OCI-LY7 (cell line): ENCODE measurements at places on chromosomes 6 and 20. TPM values are rescaled to one million over a fixed set of nuclear protein-coding genes. Genes with fewer than 3 reads are reported as not detected.

The SYS1 gene
- 8.6 and 9.6 TPM in 2 replicates for total RNA-seq

The GSTA2 gene
- total RNA-seq, result not detected in 2 replicates

- no peak for DNase-seq
Observed at GRCh38 chr6:41584668-41585205, 38.6 kb downstream of the FOXP4 start.

GRCh38 chr6:169265486-169266131 is 12.0 kb upstream of the THBS2 start:
- DNase-seq, result no peak

GRCh38 chr6:121319112-121319553 is 15.1 kb downstream of the TBC1D32 start:
- DNase-seq, result no peak

- no peak for DNase-seq
Observed at GRCh38 chr6:2522521-2522920, 228.2 kb downstream of the MYLK4 start.

DNA sequence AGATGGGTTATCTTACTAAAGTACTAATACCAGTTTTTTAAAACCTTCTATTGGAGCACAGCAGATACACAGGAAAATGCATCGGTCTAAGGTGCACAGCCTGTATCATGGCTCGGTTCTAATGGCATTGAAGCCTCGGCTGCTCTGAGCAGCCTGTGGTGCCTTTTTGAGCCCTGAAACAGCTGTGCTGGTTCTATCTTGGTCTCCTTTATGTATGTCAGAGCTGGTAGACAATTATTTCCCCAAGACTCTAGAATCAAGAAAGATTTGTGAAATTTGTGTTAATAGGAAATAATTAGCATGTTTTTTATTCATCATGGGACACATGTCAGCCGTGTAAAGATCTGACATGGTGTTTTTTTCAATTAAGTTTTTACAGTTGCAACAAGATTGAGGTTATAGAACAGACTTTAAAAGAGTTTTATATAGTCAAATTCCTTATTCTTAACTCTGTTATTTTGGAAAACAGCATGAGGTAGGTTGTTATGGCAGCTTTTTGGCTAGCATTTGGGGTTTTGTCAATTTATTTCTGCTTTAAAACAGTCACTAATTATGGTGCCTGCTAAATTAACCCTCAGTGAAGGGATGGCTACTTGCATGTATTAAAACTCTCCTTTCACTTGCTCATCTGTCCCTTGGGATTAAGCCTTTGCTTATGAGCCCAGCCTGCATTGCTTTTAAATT is 40.3 kb upstream of the C20orf144 start:
- peak; percentile 20 for DNase-seq

The ZNF311 gene
- not detected in 2 replicates for total RNA-seq

The ABHD16B gene
- total RNA-seq, result 0.29 TPM in 1 of 2 replicates, not detected in the other

GRCh38 chr20:46031014-46031569 is 2.1 kb downstream of the SLC12A5 start:
- DNase-seq, result no peak

- DNase-seq, result no peak
Observed at GRCh38 chr6:136609873-136610706, 59.9 kb upstream of the MAP7 start.

DNA sequence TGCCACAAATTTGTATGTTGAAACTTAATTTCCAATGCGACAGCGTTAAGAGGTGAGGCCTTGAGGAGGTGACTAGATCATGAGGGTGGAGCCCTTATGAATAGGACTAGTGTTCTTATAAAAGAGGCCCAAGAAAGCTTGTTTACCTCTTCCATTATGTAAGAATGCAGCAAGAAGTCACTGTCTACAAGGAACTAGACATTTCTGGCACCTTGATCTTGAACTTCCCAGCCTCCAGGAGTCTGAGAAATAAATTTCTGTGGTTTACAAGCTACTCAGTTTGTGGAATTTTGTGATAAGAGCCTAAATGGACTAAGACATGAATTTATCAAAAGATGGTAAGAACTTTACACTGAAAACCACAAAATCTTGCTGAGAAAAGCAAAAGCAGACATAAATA is 173.6 kb upstream of the SGK1 start:
- DNase-seq, result no peak

The SLA2 gene
- 4.1 and 5.0 TPM in 2 replicates for total RNA-seq

DNA sequence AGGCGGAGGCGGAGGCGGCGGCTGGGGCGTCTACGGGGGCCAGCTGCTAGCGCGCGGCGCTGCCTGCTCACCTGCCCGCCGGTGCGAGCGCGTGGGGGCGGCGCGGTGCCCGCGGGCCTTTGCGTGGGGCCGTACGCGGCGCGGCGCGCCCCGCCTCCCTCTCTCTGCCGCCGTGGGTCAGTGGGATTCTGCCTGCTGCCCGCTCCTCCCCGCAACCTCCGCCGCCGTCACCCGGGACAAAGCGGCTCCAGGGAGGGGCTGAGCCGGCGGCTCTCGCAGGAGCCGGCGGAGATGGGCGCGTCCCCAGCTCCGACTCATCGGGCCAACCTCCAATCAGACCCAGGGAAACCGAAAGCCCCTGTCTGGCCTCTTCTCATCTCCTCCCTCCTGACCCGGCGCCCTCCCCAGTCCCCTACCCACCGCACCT is at the start of gene RCAN2:
Gene RCAN2, minus strand, starts transcription at position 249 of the 427 bp plus-strand sequence.
- peak; percentile 30 for DNase-seq

- no peak for DNase-seq
Observed at GRCh38 chr6:134516582-134516981, 198.7 kb upstream of the SGK1 start.

GRCh38 chr6:13413466-13413862 is 73.9 kb downstream of the GFOD1 start:
- no peak for DNase-seq

DNA sequence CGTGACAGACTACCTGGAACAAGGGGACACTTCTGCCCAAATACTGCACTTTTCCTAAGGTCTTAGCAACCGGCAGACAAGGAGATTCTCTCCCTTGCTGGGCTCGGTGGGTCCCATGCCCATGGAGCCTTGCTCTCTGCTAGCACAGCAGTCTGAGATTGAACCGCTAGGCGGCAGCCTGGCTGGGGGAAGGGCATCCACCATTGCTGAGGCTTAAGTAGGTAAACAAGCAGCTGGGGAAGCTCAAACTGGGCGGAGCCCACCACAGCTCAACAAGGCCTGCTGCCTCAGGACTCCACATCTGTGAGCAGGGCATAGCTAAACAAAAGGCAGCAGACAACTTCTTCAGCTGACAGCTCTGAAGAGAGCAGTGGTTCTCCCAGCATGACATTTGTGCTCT is 87.8 kb upstream of the ASCC3 start:
- DNase-seq, result no peak

The IFNGR1 gene
- 22.8 and 23.6 TPM in 2 replicates for total RNA-seq

- DNase-seq, result no peak
Observed at GRCh38 chr6:161354276-161354840, 80.5 kb upstream of the AGPAT4 start.

The OPN5 gene
- total RNA-seq, result not detected in 2 replicates

- DNase-seq, result no peak
Observed at GRCh38 chr6:136323431-136324112, 33.9 kb upstream of the BCLAF1 start.

DNA sequence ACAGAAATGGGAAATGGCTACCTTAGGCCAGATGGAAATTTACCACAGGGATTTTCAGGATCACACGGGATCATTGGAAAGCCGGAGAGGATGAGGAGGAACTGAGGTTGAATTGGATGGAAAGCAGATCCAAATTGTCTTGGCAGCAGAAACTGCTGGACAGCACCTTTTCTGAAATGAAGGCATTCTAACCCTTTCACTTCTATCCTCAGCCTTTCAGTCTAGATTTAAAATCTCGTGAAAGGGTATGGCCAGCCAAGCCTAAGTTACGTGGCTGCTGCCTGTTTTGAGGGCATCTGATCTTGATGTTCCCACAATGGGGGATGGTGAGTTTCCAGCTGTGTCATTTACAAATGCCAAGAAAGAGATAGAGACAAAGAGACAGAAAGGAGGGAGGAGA is 358.2 kb downstream of the KIF16B start:
- no peak for DNase-seq

DNA sequence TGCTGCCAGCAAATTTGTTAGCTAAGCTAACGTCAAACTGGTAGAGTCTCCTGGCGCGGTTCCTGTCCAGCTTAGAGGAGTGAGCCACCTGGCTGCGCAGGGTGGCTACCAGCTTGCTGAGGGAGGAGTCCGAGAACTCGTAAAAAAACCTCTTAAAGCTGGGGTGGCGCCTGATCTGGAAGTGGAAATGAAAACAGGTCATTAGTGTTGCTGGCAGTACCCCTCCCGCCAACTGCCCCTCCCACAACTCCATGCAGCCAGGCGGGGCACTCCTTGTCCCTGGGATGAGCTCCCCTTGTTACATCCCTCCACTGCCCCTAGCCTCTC is 17.3 kb downstream of the BNIP5 start:
- DNase-seq, result no peak

DNA sequence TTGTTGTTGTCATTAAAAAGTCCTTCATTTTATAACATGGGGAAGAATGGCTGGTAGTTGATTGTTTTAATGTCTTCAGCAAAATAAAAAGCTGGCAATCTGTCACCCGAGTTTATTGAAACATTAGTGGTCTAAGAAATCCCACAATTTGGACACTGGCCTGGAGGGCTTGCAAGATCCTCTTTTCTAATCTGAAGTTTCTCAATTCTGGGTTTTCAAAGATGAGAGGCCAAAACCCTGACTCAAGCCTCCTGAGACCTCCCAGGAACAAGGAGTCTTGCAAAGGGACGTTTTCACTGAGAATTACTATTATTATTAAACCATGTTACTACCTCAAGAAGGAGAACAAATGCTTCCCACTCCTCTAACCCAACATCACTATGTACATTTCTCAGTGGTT is 19.5 kb downstream of the MAP1LC3A start:
- DNase-seq, result no peak

DNA sequence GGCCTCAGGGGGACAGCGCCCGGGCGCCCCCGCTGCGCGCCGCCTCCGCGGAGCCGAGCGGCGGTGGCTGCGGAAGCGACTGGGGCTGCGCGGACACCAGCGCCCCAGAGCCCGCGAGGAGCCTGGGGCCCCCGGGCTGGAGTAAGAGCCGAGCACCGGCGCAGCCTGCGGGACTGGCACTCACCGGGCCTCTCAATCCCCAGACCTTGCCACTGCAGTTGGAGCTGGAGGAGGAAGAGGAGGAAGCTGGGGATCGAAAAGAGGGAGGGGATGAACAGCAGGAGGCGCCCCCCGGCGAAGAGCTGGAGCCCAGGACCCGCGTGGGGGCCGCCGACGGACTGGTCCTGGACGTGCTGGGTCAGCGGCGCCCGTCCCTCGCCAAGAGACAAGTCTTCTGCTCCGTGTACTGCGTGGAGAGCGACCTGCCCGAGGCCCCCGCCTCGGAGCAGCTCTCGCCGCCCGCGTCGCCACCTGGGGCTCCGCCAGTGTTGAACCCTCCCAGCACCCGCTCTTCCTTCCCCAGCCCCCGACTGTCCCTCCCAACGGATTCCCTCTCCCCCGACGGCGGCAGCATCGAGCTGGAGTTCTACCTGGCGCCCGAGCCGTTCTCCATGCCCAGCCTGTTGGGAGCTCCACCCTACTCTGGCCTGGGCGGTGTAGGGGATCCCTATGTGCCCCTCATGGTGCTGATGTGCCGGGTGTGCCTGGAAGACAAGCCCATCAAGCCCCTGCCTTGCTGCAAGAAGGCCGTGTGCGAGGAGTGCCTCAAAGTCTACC is 590 bp downstream of the RNF217 start:
- DNase-seq, result no peak

DNA sequence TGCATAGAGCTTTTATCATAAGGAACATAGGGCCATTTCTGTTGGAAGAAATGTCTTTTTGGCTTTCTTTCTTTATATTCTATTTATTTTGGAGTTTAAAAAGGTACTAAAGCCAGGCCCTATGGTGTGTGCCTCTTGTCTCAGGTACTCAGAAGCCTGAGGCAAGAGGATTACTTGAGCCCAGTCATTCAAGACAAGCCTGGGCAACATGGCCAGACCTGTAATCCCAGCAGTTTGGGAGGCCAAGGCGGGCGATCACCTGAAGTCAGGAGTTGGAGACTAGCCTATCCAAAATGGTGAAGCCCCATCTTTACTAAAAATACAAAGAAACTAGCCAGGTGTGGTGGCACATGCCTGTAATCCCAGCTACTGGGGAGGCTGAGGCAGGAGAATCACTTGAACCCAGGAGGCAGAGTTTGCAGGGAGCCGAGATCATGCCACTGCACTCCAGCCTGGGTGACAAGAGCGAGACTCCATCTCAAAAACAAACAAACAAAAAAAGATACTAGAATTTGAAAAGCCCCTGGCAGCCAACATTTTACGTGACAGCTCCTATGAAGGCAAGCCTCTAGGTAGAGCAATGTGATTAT is 80.0 kb downstream of the CBFA2T2 start:
- DNase-seq, result no peak

DNA sequence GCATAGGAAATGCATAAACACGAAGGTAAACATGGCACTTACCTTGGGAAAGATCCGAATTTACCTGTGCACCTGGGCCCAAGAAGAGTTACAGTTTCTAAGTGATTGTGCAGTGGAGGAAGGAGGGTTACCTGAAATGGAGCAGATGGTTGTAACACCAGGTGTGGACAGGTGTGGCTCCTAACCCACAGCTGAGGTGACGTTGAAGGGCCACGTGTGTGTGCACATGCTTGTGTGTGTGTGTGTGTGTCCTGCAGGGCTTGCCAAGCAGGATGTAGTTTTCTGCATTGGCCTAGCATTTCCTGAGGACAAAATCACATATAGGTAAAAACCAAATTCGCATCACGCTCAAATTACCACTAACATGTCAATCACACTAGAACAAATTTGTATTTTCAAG is 240.8 kb downstream of the ANKRD60 start:
- no peak for DNase-seq

The PPP1R14C gene
- 1.3 and 1.8 TPM in 2 replicates for total RNA-seq

DNA sequence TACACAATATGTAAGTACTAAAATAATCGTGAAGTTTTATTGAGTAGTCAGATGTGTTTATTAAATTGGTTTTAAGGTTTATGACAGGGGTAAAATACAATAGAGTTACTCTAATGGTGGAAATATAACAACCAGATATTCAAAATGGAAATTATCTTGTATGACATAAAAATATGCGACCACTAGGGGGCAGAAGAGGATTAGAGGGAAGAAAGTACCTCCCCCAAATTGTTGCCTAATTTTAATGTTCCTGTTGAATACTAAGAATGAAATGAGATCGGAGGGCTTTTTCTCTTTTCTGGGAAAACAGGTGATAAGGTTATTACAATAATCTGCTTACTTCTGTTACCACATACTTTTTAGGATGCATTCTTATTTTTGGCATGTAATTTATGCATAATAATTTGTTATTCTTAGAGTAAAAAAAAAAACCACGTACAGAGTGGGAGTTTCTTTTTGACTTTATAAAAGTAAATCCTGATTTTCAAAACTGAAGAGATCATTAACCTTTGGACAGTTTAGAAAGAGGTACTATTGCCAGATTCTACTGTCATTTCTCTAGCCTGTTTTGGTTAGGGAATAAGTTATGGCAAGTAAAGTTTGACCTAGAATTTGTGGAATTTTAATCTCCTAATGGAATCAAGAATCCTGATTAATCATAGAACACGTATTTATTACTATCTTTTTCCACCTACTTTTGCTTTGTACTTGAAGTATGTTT is 159.2 kb downstream of the CD109 start:
- peak; percentile 58 for DNase-seq

The TMEM200A gene
- total RNA-seq, result not detected in 2 replicates

The C2 gene
- 4.4 and 8.7 TPM in 2 replicates for total RNA-seq

The VSTM2L gene
- 0.17 TPM in 1 of 2 replicates, not detected in the other for total RNA-seq

- no peak for DNase-seq
Observed at GRCh38 chr20:12241065-12241464, 323.4 kb downstream of the BTBD3 start.

- DNase-seq, result no peak
Observed at GRCh38 chr6:149846321-149846720, 17.8 kb downstream of the LRP11 start.

- DNase-seq, result no peak
Observed at GRCh38 chr6:5314191-5314865, 53.0 kb downstream of the FARS2 start.
